ENCODE measurements at places on chromosomes 11 and 22.

DNA sequence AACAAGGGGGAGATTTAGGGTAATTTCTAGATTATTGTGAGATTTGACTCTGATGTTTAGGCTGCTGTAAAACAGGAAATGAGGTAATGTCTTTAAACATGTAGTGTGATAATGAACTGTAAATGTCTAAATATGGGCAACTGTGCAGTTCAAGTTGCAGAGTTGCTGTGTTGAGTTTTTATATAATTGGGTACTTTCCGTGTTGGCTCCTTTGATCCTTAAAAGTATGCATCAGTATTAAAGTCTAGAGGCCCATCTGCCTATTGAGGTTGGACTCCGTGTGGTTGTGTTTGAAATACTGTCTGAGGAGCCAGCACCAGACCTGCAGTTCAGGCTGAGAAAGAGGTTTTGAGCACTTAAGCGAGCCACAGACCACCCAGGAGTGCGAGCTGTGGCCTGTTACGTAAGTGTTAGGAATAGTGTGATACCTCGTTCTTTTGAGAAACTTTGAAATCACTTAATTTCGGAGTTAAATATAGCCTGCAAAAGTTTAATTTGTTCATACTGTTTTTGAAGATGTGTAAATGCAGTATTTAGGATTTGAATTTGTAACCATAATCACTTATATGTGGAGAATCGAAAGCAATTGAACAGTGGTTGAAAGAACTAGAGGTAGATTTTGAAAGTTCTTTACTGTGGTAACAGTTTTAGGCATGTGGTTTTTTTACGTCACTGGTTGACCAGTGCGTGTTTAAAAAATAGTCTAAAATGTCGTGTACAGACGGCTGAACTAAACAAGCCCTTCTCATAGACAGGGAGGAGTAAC lies 9.0 kb downstream of the FAM118A start:
- DNase-seq = peak; percentile 69
- H3K4me1 ChIP-seq = peaks cover 31% of the 10 kb centered on the region
- H3K27me3 ChIP-seq = no peaks in the 10 kb centered on the region

DNA sequence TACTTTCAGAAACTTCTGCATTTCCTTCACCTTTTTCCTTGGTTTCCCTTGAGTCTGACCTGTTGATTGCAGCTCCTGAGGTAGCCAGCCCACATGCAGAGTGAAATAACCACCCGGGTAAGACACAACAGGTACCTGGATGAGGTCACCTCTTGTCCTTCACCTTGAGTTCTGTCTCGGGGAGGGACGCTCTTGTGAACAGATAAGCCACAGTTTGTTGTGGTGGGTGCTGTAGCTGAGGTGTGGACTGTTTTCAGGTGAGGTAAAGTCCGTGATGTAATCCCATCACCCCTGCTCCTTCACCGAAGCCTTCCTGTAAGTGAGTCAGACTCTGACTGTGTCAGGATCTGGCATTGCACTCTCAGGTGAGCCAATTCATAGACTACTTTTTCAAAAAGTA lies 183.1 kb downstream of the NAV2 start:
- no peaks in the 10 kb centered on the region for H3K4me1 ChIP-seq
- H3K27ac ChIP-seq = no peak overlapping the region
- DNase-seq = no peak
- no peaks in the 10 kb centered on the region for H3K36me3 ChIP-seq

DNA sequence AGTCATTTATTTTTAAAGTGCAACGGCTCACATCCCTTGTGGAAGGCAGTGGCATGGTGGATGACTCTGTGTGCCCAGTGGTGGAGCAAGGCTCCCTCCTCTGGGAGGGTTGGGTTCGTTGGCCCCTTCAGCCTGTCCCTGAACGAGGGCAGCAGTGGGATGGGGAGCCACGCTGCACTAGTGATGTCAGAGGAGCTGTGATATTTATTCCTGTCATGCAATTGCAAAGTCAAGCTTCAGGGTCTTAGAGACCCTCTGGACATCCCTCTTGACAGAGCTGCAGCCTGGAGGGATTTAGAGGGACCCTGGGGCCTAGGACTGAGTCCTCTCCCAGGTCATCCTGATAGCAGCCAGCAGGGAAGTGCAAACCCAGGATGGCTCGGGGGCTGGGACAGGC lies 78.2 kb upstream of the NARS2 start:
- H3K27me3 ChIP-seq = no peaks in the 10 kb centered on the region
- H3K27ac ChIP-seq = no peak overlapping the region
- DNase-seq = no peak
- no peaks in the 10 kb centered on the region for H3K36me3 ChIP-seq

DNA sequence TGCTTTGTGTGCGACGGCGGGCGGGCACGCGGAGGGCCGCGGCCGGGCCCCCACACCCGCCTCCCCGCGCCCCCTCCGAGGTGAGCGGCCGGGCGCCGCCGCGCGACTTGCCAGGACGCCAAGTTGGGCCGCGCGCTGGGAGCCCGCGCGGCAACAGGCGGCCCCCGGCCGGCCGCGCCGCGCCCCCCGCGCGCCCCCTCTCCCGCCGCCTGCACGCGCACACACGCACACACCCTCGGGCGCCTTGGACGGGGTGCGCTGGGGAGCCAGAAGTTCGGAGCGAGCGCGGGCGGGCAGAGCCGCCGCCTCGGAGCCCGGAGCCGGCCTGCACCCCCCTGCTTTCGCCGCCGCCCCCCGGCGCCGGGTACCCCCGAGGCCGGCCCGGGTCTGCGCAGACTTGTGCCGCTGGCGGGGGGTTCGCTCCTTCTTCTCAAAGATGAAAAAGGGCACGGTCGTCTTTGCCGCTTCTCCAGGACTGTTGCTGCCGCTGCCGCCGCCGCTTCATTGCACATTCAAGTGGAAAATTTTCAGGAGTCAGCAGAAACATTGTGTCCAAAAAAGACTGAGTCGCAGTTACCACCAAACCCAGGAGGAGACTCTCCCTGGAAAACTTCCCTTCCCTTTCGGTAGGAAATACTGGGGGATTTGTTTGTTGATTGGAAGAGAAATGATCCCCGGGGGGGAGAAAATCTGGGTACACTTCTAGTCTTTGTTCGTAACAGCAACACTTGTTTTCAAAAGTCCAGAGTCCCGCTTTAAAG lies 895 bp downstream of the TEAD1 start:
- H3K27ac ChIP-seq = no peak overlapping the region
- no peak overlapping the region for H3K4me3 ChIP-seq
- no peaks in the 10 kb centered on the region for H3K36me3 ChIP-seq
- peaks cover 5% of the 10 kb centered on the region for H3K4me1 ChIP-seq

DNA sequence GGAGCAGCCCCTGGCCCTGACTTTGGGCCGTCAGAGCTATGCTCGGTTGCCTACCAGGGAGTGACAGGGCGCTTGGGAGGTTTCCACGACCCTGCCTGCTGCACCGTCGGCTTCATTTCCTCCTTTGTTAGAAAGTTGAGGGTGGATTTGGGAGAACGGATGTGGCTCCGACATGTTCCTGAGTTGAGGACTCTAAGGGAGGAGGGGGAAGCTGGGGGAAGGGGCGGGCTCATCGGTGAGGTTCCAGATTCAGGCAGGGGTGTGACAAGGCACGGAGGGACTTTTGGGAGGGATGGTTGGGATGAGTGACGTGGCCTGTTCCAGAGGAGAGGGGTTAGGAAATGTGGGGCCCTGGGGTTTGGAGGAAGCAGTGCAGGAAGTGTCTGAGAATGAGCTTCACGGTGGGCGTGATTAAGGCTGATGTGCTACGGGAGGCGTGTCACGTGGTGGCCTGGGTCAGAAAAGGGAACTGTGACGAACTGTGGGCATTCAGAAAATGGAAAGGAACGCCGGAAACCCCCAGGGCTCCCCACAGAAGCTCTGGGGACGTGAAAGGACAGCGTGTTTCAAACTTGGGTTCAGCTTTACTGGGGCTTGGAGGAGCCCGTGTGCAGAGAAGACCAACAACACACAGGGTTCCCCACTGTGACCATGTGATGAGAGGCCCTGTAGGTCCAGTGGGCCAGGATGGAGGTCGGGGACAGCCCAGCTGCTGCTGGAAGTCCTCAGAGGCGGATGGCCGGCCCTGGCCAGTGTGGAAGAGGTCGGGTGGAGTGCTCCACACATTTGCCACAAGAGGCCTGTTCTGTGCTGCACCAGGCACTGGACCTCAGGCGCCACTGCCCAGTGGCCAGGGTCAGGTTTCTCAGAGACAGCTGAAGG lies 2.8 kb downstream of the PARVB start:
- peak; percentile 91 for DNase-seq
- H3K4me1 ChIP-seq = peaks cover 44% of the 10 kb centered on the region
- no peaks in the 10 kb centered on the region for H3K27me3 ChIP-seq
- H3K4me3 ChIP-seq = peak overlapping the region; percentile 6
- no peaks in the 10 kb centered on the region for H3K36me3 ChIP-seq

DNA sequence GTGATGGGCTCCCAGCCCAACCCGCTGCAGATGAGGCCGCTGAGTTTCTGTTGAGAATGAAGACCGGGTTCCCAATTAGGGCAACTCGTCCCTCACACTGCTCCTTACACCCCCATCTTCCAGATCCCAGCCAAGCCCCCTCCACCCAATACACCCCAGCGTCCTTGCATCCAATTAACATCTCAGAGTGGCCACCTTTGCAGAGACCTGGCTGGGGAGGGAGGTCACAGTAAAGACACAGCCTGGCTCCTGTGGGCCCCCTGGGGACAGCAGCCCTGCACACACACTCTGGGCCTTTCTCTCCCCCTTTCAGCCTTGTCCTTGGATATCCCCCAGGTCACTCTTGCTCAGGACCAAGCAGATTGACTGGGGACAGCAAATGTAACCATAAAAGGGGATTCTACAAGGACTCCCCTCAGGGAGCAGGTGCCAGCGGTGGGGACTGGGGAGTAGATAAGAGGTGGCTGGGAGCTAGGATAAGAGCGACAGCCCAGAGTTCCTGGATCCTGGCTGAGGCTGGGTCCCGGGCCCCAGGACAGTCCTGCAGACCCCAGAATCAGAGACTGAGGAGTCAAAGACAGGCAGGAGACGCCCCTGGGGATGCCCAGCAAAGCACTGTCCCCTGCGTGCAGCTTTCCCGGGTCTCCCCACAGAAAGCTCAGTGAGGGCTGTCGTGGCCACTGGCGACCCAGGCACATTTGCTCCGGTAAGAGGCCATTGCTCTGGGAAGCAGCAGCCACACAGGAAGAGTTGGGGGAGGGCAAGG lies 8.4 kb downstream of the APOBEC3A start:
- DNase-seq = no peak
- H3K4me1 ChIP-seq = peaks cover 26% of the 10 kb centered on the region
- H3K27ac ChIP-seq = no peak overlapping the region
- no peak overlapping the region for H3K4me3 ChIP-seq

DNA sequence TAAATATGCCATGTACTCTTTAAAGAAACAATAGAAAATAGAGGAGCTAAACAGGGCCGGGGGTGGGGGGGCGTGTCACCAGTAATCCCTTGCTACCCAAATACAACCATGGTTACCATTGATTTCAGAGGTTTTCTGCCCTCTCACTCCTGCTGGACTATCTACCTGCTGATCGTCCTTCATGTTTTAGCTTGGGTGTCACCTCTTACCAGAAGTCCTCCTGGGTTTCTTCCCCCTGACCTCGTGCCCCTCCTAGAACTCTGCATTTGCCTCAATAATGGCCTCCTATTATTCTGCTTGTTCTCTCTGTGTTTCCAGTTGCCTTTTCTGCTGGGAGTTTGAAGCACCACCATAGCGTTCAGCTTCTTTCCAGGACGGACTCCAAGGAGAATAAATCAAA lies 9.4 kb upstream of the PVALB start:
- H3K27ac ChIP-seq = no peak overlapping the region
- no peaks in the 10 kb centered on the region for H3K4me1 ChIP-seq
- H3K4me3 ChIP-seq = no peak overlapping the region
- H3K27me3 ChIP-seq = no peaks in the 10 kb centered on the region

DNA sequence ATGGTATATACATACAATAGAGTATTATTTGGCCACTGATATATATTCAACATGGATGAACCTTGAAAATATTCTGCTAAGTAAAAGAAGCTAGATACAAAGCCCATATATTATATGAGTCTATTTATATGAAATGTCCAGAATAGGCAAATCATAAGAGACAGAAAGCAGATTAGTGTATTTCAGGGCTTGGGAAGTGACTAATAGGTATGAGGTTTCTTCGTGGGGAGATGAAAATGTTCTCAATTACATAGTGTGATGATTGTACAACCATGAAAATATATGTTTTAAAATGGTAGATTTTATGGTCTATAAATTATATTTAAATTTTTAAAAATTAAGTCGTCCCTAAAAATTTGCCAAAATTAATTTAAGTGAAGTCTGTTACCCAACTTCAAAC lies 92.2 kb downstream of the STK33 start:
- no peak overlapping the region for H3K4me3 ChIP-seq
- no peak overlapping the region for H3K27ac ChIP-seq
- no peak for DNase-seq

DNA sequence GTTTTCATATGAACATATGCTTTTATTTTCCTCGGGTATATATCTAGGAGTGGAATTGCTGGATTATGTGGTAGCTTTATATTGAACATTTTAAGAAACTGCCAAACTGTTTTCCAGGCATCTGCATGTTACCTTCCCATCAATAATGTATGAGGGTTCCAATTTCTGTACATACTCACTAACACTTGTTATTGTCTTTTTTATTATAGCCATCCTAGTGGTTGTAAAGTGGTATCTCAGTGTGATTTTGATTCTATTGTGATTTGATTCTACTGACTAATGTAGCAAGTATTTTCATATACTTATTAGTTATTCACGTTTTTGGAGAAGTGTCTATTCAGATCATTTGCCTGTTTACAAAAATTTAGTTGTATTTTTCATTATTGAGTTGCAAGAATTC lies 2.0 kb downstream of the ANO5 start:
- no peak for DNase-seq
- H3K4me3 ChIP-seq = no peak overlapping the region
- no peak overlapping the region for H3K27ac ChIP-seq
- H3K36me3 ChIP-seq = no peaks in the 10 kb centered on the region
- peaks cover 10% of the 10 kb centered on the region for H3K27me3 ChIP-seq

GRCh38 chr11:2671748-2672147 lies 28.0 kb downstream of the KCNQ1OT1 start:
- DNase-seq = no peak
- H3K27ac ChIP-seq = no peak overlapping the region
- no peaks in the 10 kb centered on the region for H3K4me1 ChIP-seq

- H3K36me3 ChIP-seq = no peaks in the 10 kb centered on the region
- no peaks in the 10 kb centered on the region for H3K4me1 ChIP-seq
- DNase-seq = no peak
- H3K27ac ChIP-seq = no peak overlapping the region
Observed at GRCh38 chr11:100459811-100460210, 227.3 kb upstream of the ARHGAP42 start.

- no peak overlapping the region for H3K27ac ChIP-seq
- H3K27me3 ChIP-seq = peaks cover 4% of the 10 kb centered on the region
- DNase-seq = no peak
- no peaks in the 10 kb centered on the region for H3K4me1 ChIP-seq
- no peaks in the 10 kb centered on the region for H3K36me3 ChIP-seq
- no peak overlapping the region for H3K4me3 ChIP-seq
Observed at GRCh38 chr11:94722735-94723134, 45.4 kb upstream of the AMOTL1 start.

- no peak for DNase-seq
- peaks cover 2% of the 10 kb centered on the region for H3K4me1 ChIP-seq
- H3K4me3 ChIP-seq = no peak overlapping the region
- no peak overlapping the region for H3K27ac ChIP-seq
- H3K27me3 ChIP-seq = no peaks in the 10 kb centered on the region
Observed at GRCh38 chr11:44931466-44931865, 19.2 kb downstream of the TP53I11 start.

Measured in natural killer cell (primary cell).